GM23248 (cell line): ENCODE measurements at places on chromosomes 3 and 15. TPM values are rescaled to one million over a fixed set of nuclear protein-coding genes. Genes with fewer than 3 reads are reported as not detected.
A peak's percentile ranks its signal among the peaks of the same experiment; 100 is the strongest.

CLDN16 gene
- total RNA-seq = 0.11 TPM in 1 of 2 replicates, not detected in the other

RPL35A gene
- 405 and 468 TPM in 2 replicates for total RNA-seq

SEMA3G gene
- total RNA-seq = not detected in 2 replicates

CLDND1 gene
- total RNA-seq = 46.4 and 51.3 TPM in 2 replicates

MYRIP gene
- 0.32 TPM in 1 of 2 replicates, not detected in the other for total RNA-seq

ZPLD1 gene
- 0.22 TPM in 1 of 2 replicates, not detected in the other for total RNA-seq

TMCO5A gene
- not detected in 2 replicates for total RNA-seq

NPTN gene
- 183 and 272 TPM in 2 replicates for total RNA-seq

DNA sequence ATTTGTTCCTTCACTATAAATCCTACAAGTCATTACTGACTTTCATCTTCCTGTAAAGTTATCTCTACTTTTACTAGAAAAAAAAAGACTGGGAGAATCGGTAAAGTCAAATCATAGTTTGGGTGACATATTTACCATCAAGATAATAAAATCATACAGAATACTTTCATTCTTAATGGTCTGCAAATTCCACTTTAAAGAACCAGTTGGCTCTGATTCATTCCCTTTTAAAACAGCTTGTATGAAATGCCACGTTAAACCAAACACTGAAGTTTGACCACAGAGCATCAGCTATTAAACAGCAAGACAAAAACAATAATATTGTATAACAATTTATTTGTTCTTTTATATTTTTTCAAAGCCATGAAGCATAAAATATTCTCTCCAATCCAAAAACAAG is 100.7 kb downstream of the FBN1 start:
- DNase-seq = peak; percentile 58

GRCh38 chr15:43250785-43251184 is 15.9 kb downstream of the TGM5 start:
- DNase-seq = no peak

DNA sequence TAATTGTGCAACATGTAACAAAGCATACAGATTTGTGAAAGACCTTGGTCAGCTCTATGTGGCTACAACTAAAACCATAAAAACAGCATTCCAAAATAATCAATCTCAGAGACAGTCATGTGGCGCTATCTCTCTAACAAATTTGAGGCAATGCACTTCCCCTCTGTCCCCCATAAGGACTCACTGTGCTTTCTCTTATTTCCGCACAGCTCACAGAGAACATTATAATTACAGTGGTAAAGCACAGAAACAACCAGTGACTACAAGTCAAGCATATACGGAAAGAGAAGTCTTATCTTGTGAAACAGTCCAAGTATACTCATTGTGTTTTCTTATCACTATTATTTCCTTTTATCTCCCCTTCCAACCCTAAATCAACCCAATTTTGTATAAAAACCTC is 64.3 kb downstream of the RYK start:
- no peak for DNase-seq

DNA sequence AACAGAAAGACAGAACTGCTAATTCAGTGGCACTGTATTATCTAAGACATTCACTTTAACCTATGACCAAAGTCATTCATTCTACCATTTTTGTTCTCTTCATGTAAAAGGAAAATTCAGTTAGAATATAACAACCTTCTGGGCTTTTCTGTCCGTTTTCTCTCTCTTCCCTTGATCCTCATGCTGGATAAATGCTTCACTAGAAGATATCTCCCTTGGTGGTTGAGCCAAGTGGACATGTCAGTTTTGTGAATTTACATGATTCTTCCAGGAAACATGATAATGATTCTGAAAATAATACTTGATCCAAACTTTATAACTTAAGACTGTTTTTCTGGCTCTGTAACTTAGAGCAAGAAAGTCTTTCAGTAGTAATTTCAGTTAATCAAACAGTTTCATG is 1012.2 kb downstream of the SQOR start:
- no peak for DNase-seq

DNA sequence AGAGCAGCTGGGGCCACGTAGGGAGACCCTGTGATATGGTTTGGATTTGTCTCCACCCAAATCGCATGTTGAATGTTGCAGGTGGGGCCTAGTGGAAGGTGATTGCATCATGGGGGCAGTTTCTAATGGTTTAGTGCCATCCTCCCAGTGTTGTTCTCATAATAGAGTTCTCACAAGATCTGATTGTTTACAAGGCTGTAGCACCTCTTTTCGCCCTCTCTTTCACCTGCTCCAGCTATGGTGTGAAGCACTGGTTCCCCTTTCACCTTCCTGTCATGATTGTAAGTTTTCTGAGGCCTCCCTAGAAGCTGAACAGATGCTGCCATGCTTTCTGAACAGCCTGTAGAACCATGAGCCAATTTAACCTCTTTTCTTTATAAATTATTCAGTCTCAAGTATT is 198.9 kb upstream of the CBLB start:
- DNase-seq = no peak

DNA sequence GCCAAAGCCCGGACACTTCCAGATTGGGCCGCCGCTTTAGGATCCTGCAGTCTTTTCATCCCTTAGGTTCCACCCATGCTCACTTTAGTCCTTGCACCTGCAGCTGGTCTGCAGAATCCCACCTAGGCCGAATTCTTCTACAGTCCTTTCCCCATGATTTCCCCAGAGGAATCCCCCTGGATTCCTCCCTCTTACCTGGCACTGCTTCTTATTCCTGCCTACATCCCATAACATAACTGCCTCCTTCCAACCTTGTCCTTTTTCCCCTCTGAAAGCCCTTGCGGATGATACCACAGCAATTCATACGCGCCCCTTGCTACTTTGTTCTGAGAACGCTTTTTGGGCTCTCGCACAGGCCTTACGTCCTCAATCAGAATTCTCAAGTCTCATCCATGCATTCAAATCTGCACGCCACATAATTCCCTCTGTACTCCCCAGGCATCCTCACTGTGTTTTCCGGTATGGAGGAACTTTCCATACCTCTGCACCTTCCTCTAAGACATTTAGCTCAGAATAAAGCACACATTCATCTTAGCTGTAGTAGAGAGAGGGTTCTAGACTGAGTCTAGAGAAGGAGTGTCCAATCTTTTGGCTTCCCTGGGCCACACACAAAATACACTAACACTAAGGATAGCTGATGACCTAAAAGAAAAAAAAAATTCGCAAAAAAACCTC is 619 bp downstream of the EIF2AK4 start:
- DNase-seq = peak; percentile 55

DNA sequence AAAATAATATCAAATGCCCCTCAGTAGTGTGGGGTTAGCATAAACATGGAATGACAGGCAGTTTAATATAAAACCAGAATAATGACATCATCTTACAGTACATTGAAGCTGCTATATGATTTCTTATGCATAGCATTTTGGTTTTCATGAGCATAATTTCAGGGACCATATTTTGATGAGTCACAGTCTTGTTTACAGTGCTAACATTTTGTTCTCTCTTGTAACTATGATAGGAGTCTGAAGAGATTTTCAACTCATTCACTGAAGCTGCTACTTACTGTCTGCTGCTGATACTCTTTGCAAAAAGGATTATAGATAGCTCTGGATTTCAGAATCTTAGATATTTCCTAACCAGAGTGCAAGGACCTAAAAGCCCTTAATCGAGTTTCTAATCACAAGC is 92.6 kb upstream of the CCDC54 start:
- peak; percentile 46 for DNase-seq

DNA sequence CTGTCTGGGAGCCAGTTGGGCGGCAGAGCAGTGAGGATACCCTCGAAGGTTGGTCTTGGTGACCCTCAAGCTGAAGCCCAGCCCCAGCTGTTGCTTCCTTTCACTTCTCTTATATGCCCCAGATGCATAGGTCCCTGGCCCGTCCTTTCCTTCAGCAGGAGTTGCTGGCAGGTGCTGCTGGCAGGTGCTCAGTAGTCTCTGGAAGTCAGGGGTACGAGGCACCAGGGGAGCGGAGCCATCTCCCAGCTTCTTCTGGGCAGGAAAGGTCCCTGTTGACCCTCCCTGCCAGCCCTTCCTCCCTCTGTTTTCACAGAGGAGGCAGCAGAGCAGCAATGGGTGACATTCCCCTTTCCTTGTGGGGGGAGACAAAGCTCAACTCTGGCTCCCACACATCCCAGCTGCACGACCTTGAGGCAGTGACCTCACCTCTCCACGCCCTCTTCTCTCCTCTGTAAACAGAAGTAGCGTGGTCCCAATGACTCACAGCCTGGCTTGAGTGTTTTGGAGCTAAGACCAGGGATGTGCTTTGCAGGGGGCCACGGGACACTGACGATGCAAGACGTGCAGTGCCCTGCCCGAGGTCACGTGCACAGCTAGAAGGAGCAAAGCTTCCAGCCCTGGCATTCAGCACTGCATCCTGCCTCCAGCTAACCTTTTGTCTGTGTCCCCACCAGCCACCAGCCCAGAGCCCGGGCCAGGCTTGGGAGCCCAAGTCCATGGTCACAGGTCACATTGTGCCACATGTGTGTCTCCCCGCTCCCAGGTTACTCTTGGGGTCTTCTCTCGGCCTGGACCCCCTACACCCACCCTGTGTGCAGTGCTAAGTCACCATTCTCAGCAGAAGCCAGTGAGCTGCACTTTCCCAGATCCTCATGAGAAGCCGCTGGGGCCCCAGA is 49.7 kb downstream of the SLC6A6 start:
- DNase-seq = peak; percentile 96

DNA sequence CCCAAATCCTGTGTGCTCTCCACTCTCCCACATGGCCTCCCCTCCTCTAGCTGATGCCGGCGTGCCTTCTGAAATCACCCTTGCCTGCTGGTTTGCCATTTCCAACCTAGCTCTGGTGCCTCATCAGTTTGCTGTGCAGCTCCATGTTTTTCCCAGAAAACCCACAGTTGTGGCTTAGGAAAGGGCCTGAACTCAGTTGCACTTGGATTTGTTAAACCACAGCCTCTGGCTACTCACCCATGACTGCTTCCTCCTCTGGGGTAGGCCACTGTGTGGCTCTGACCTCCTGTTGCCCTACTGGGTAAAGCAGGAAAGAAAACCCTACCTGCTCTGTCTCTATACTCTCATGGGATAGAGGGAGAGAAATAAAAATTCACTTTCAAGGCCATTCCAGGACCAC is 97.3 kb downstream of the DAPK2 start:
- no peak for DNase-seq

- no peak for DNase-seq
Observed at GRCh38 chr3:172511783-172512762, 11.2 kb downstream of the TNFSF10 start.

DNA sequence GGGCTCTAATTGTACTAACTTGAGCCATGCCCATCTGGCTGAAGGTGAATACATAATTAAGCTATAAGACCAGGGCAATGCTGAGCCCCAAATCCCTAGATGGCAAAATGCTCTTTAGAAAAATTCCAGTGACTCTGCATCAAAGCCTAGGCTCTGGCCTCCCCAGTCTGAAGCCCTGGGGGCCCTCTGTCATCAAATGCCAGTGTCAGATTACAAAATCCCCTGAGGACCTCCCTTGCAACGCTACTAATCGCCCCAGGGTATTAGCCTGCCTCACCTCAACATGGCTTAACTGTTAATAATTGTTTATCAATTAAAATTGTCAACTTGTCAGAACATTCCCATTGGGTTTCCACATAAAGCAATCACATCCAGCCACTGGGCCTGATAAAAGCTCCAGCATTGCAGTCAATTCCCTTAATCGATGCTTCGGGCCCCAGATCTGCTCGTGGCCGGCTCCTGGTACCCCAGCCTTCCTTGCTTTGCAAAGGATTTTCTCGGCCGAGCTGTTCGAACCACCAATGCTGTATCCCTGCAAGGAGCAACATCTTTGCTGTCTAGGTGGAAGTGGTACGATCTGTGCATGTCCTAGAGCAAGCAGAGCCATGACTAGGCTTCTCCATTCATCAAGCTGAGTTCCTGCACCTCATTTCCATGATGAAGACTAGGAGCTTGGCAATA is 151.7 kb downstream of the MEGF11 start:
- DNase-seq = no peak

DNA sequence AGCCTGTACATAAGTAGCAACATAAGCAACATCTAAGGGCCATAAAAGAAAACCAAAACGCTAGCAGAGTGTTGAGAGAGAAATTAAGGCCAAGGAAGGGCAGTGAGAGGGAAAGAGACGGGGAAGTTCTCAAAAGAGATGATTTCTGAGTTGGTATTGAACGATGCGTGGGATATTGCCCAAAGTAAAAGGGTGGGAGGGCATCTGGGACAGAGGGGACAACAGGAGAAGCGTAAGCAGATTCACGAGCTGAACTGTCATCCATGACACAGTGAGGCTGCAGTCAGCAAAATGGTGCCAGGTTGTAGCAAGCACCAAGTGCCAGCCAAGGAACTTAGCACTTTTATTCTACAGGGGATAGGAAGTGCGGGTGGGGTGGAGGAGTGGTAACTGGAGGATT is 11.8 kb downstream of the NCEH1 start:
- no peak for DNase-seq

DNA sequence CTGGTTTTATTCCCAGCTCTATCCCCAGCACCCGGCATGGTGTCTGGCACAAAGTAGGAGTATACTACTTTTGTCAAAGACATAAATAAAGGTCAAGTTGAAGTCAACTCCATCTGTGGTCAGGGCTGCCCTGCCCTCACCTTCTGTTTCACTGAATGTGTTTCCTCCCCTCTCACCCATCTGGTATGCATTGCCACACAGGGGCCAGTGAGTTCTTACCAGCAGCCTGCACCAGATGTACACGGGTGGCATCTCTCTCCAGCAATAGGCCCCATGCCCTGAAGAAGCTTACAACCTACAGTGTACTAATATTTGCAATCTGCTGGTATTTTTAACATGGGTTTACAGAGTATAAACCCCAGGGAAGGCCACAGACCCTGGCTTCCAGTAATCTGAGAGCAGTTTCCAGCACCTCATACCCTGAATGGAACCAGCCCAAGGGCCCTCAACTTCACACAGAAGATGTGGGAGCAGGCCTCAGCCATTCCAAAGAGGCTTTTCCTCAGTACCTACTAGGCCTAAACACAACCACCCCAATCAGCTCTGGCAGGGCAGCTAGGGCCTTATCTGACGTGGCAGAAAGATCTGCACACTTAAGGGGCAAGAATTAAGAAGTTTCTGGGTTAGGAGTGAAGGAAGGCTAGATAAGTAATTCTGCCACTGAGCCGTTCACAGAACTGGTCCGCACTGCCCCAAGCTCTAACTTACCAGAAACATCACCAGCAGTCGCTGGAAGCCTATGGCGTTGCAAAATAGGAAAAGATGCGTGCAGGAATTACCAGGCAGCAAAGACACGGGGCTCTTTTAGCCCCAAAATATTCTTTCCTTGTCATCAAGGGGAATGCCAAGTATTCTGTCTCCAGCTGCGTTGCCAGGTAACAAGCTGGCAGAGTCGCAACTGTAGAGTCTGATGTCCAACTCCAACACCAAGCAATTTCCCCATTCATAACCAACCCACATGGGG is 2.1 kb downstream of the IDH2 start:
- DNase-seq = peak; percentile 94

- no peak for DNase-seq
Observed at GRCh38 chr15:65579762-65580161, 31.2 kb downstream of the INTS14 start.

GRCh38 chr3:125186800-125187598 is 25.5 kb downstream of the SLC12A8 start:
- DNase-seq = no peak
